Common myeloid progenitor, CD34-positive (primary cell): ENCODE measurements at places on chromosomes 2 and 18.

DNA sequence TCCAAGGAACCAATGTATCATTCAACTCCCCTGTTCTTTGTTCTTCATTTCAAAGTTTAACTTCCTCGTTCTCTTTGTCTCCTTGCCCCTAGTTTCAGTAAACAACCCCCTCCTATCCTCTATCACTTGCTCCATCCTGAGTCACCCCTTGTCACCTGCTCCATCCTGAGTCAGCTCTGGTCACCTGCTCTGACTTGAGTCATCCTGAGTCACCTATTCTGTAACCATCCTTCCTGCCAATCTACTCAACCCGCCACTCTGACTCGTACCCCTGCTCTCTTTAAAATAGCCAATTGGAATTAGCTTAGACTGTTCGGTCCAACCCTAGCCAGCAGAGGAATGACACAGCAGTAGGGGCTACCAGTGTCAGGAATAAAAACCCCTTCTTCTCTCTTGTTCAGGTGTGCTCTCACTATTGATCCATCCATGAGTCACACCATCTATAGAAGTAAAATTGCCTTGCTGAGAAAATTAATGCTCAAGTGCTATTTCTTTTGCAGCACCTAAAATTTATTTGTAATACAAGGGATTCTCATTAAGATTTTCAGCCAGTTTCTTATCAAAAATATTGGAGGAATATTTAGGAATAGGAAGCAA is 326.8 kb downstream of the AKAIN1 start:
- DNase-seq: no peak

DNA sequence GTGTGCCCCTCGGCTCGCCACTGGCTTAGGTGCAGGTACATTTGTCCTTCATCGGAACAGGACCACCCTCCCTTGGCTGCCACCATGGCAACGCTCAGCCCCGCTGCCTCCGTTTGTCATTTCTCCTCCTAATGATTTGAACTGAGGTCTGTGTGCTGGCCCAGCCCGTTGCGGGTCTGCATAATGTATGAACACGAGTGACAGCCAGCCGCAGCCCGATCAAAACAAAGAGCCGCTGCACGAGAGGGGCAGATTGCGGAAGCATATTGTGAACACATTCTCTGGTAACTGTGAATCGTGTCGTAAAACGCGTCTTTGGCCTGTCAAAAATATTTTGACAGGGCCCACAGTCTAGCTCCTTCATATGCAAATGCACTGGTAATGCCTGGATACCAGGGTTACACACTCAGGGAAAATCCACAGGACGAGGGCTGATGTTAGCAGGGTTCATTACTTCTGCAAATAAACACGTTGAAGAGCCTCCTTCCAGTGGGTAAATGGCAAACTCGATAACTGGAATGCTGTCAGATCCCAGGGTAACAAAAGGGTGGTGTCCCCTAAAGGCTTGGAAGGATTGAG is 137.0 kb downstream of the AGAP1 start:
- no peak for DNase-seq

- DNase-seq: peak; percentile 24
Measured at GRCh38 chr18:12307701-12308385, at the start of gene TUBB6. TSS of gene TUBB6 (plus strand) at chr18:12308241. CDS start at chr18:12308293, 52 bp downstream.

DNA sequence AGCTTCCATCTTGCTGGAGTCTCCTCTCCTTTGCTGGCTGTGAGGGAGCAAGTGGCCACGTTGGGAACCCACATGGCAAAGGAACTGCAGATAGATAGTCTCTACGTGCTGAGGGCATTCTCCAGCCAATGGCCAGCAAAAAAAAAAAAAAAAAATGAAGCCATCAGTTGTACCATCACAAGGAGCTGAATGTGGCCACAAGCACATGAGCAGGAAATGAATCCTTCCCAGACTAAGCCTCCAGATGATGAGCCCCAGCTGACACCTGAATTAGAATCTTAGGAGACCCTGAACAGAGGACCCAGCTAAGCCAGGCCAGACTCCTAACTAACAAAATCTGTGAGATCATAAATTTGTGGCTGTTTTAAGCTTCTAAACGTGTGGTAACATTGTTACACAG is 57.9 kb downstream of the SPIRE1 start:
- DNase-seq: no peak

DNA sequence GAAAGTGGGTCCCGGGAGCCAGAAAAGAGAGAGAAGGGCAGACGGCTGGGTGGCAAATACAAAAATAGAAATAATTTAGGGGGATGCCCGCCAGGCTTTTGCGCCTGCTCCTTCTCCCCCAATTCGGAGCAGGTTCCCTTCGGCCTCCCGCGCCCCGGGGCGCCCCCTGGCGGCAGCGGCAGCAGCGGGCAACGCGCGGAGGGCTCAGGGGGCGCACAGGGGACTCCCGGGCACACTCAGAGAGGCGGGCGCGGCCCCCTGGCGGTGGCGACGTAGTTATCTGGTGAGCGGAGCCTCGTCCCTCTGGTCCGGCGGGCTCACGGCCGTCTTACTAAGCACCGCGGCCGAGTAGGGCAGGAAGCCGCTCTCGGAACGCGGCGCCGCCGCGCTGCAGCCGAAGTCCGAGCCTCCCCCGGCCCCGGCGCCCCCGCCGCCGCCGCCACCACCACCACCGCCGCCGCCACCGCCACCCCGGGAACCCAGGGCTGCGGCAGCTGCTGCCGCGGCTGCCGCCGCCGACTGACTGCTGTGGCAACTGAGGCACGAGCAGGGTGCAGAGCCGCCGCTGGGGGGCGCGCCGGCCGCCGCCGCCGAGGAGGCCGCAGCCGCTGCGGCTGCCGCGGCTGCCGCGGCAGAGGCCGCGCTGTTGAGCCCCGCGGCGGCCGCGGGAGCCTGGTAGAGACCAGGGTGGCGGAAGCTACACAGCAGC is 3.8 kb downstream of the EVX2 start:
- peak; percentile 72 for DNase-seq

DNA sequence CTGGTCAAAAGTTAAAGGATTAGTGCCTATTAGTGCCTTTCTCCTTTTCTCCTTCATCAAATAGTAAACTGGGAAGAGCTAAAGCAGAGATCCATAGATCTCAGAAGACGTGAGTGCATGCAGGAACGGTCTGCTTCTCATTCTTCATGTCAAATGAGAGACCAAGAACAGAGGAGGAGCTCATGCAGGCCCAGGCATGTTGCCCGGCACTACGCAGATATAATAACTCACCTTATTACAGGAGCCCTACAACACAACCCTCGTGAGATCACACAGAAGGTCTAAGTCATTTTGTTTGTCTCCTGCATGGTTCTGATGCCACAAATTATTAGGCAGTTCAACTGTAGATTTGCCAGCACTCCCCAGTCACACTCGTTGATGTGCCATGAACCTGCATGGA is 71.8 kb downstream of the CMPK2 start:
- no peak for DNase-seq

DNA sequence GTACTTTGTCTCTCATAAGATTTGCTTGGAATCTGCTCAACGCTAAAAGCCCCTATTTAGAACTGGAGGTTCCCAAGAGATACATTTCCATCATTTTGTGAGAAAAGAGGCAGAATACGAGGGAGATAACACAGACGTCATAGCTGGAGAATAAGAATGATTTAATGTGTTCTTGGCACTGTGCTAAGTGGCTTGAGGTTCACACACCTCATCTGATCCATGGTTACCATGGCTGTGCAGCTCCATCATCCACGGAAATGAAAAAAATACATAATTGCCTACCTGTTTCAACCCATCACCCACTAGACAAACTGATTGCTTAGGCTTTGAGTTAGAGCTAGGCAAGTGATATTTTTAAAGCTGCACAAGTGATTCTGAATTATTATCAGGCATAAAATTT is 227.6 kb downstream of the SLC8A1 start:
- no peak for DNase-seq

DNA sequence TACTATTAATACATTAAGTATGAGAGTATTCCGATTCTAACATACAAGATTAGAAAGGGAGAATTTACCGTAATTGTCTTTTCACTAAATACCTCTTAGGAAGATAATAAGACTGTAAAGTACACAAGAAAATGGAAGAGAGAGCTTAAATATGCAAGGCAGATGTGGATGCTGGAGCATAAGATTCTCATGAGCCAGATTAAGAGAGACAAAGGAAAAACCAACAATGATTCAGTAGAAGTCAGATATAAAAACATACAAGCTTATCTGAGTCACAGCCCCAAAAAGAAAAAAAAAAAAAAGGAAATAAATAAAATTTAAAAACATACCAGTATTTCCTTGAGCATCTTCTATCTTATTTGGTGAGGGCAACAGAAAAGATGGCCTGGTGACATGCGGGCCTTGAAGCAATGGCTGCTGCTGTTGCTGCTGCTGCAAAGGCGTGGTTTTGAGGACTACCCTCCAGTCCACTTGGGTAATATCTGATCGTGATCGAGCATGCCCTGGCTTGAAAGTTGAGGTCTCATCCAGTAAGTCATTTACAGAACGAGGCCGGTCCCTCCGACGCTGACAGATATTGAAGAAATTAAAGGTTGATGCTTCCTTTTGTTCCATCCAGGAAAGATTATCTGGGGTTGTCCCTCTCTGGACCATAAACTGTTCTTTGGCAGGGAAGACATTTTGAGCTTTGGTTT is 24.5 kb downstream of the PLEKHM3 start:
- no peak for DNase-seq
